ENCODE measurements at places on chromosomes 1 and 21.

DNA sequence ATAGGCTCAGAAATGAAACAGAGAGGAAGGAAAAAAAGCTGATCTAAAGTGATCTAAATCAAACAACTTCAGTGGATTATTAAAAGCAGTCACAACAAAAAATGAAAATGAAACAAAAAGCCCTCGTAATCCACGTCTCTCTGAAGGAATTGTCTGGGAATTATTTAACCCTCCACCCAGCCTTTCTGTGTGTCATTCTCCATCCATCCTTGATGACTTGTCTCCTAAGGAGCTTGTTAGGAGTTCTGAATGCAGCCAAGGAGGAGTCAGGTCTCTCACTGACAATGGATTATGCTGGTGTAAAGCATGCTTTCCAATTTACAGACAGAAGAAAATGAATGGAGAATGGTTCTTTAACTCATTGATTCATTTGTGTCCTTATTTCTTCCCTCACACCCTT lies 359.3 kb upstream of the RUNX1 start:
- no peak for DNase-seq

DNA sequence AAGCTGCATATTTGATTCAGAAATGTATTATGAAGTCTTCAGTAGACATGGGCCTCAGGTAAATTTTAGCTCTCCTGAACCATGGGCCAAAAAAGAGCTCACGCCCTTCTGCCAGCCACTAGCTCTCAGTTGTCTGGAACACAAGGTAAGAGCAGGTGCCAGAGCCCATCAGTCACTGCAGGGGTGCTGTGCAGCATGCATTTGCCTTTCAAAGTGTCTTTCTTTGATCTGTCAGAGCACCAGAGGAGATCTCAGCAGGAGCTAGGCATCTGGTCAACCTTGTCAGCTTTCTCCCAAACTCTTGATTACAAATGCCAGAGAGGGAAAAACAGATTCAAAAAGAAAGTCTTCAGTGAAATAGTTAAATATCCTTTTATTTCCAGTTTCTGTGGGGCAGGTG lies 332.3 kb downstream of the COL11A1 start:
- DNase-seq, result no peak

DNA sequence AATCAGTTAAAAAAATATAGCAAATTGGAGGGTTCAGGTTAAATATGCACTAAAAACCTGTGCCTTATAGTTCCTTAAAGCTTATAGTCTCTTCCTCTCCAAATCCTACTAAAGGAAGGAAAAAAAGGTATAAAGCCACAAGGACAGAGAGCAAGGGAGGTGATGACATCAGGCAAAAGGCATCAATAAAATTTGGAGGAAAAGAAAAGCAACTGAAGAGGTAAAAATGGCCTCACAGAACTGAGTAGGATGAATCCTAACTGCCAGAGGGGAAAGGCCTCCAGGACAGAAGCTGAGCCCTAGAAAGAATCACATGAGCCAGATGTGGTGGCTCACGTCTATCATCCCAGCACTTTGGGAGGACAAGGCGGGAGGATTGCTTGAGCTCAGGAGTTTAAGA lies 8.1 kb downstream of the CCSAP start:
- no peak for DNase-seq

GRCh38 chr1:214342525-214342924 lies 61.6 kb downstream of the SMYD2 start:
- no peak for DNase-seq

- DNase-seq, result no peak
Measured at GRCh38 chr1:38258085-38258627, 211.6 kb upstream of the POU3F1 start.

GRCh38 chr1:89172468-89173143 lies 3.2 kb downstream of the GBP7 start:
- DNase-seq, result no peak

- DNase-seq, result no peak
Measured at GRCh38 chr1:78069784-78070183, 24.0 kb downstream of the GIPC2 start.

Data from activated naive CD4-positive, alpha-beta T cell treated with anti-CD3 and anti-CD28 coated beads, Interleukin-2, amount 50 U/mL, for 16 hours (primary cell).